ENCODE measurements at places on chromosomes 3 and 15. TPM values are rescaled to one million over a fixed set of nuclear protein-coding genes. Genes with fewer than 3 reads are reported as not detected.

The HHLA2 gene
- not detected for total RNA-seq

The CORO2B gene
- total RNA-seq: 2.5 TPM

The C2CD4B gene
- total RNA-seq: not detected

The CSPG5 gene
- 1.3 TPM for total RNA-seq

The PLCH1 gene
- 2.0 TPM for total RNA-seq

Data from Daoy (cell line).